ENCODE measurements at places on chromosomes 1 and 21.

- DNase-seq = no peak
Observed at GRCh38 chr21:41845310-41846032, 33.7 kb downstream of the PRDM15 start.

DNA sequence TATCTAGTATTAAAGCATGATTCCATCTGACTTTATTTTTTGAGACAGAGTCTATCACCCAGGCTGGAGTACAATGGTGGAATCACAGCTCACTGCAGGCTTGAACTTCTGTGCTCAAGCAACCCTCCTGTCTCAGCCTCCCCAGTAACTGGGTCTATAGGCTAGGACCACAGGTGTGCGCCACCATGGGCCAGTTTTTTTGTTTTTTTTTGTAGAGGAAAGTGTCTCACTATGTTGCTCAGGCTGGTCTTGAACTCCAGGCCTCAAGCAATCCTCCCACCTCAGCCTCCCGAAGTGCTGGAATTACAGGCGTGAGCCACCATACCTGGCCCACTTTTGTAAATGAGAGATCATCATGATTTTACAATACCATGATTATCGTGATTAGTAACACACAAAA, 9.2 kb downstream of the PPP1R15B start:
- no peak for DNase-seq

DNA sequence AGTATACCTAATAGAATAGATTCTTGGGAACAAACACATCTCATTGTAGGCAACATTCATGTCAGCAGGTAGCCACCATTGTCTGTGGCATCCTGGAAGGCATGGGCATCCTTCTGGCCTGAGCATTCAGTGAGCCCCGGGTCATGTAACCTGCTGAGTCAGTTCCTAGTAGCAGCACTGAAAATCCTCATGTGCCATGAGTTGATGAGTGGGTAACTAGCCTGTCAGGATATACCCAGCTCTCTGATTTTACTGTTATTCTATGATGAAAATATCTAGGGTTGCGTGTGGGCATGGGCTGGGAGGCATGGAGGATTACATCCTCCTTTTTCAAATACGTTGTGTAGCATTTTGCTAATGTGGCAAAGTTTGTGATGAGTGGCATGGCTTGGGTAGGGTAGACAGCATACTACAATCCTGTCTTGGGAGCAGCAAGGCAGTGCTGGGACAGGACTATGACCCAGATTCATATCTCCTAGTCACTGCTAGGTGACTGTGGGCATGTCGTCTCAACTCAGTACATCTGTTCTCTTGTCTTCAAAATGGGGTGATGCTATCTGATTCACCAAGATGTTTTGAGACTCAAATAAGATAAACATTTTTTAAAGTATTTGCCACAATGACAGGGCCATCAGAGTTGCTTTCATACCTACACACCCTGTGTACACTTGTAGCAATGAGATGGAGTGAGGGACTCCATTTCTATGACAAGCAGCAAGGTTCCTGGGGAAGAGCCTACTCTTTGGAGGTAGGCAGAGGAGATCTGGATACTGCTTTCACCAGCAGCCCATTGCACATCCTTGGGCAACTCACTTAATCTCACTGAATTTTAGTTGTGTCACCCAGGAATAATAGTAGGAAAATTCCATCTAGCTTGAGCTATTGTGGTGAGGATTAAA, 62.5 kb downstream of the CD58 start:
- DNase-seq = no peak

DNA sequence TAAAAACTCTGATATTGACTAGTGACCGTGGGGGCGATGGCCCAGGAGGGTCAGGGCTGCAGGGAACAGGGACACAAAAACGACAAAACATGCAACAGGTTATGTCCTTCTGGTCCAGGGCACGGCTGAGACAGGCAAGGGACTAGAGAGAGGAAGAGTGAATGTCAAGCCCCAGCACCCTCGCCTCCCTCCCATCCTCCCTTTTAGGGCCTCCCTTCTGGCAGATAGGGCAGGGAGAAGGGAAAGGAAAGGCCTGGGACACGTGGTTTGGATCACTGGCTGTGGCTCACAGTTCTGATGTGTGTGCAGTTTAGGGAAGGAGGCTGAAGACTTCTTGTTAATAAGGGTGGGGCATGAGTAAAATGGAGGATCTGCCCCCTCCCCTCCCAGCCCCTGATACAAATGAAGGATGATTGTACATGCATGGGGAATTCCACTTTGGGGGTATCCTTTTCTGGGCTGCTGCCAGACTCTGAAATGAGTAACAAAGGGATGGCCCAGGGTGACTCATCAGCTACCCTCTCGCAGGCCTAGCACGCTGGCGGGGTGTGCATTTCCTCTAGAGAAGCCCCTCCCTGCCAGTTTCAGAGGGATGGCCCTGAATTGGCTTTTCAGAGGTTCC, 14.2 kb downstream of the CAPN2 start:
- DNase-seq = peak; percentile 93

- DNase-seq = peak; percentile 38
Observed at GRCh38 chr1:243264717-243265116, 8.9 kb downstream of the SDCCAG8 start.

All from GM12865 (cell line).